ENCODE measurements at places on chromosomes 4 and X.

DNA sequence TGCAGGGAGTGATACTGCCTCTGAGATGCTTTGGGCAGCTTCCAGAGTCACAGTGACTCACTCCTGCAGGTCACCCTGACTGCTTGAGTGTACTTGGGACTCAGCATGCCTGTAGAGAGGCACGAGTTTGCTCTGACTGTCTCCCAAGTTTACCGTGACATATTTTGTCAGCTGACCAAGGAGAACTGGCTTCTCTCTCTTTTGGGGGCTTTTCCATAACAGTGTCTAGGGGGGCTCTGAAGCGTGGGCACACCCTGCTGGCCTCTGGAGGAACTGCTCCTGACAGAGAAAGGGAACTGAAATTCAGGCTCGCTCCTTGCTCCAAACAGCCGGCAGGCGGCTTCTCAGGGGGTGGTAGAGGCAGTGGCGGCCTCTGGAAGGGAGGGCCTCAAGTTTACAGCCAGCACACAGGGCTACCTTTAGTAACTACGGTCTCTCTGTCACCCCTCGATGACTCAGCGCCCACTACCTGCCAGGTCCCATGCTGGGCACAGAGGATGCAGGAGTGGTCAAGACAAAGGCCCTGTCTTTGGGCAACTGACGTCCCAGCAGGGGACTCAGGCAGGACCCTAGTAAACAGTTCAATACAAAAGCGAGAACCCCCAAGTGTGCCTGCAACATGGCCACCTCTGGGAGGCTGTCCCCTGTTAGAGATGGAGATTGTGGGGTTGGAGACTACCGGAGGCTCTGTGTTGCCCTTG is 17.8 kb downstream of the ZNF185 start:
- DNase-seq = no peak

- no peak for DNase-seq
These were observed 48.3 kb downstream of the ABLIM2 start for GRCh38 chr4:8110071-8110986.

DNA sequence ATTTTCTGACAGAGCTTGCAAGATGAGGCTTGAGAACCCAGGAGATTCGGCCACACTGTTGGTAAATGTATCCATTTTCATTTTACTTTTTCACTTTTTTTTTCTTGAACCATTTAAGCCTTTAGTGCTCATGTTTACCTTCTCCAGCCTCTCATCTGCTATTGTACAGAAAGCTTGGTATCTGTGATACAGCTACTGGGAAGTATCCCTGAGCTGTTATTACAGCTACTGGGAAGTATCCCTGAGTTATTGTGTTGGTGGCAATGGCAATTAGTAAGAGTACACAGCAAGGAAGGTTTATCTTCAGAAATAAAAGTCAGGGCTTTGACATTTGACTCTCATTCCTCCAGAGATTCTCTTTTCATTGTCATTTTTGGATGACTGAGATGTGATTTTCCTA is 11.8 kb downstream of the CTSO start:
- DNase-seq = no peak

DNA sequence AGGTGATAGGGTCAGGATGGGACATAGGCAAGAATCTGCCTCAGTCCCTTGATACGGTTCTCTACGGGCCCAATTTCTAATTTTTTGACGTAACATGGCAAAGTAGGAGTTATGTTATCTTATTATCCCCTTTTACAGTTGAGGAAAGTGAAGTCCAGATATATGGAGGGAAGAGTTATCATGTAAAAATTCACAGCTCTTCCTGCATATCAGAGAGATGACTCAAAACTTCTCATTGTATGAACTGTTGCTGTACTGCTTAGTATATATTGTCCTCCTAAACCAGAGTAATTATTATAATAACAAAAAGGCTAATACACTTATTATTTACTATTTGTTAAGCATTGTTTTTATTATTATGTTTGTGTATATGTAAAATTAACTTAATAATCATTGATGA is 260.5 kb upstream of the IGFBP7 start:
- no peak for DNase-seq

- no peak for DNase-seq
These were observed 9.3 kb downstream of the BST1 start for GRCh38 chr4:15712214-15712613.

GRCh38 chr4:36288731-36289426 is 7.5 kb downstream of the DTHD1 start:
- DNase-seq = no peak

DNA sequence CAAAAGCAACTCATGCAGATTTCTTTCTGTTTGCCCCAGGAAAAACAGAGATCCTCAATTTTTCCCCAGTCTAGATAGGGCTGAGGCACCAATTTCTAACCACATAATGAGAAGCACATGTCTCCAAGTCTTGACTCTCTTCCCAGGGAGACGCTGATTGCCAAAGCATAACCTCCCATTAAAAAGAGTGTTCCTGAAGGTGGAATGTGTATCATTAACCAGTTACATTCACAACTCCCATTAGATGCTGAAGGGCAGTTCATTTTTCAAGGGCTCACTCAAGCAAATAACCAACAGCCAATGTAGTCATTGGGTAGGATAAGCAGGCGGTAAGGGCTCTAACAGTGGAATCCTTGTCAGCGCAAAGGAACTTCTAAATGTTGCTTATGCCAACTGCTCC is 27.5 kb downstream of the TMEM47 start:
- DNase-seq = no peak

- no peak for DNase-seq
These were observed 13.6 kb downstream of the TKTL1 start for GRCh38 chrX:154309041-154309775.

DNA sequence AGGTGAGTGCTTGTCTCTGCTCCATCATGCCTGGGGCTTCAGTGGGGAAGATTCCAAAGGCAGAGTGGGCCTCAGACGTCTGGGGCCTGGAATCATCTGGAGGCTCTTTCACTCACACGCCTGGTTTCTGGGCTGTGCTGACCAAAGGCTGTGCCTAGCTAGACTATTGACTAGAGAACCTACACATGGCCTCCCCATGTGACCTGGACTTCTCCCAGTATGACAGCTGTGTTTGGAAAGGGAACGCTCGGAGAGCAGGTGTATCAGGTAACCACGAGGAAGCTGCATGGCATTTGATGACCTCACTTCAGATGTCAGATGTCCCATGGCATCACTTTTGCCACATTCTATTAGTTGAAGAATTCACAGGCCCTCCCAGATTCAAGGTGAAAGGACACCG is 51.0 kb downstream of the ADGRL3 start:
- no peak for DNase-seq

DNA sequence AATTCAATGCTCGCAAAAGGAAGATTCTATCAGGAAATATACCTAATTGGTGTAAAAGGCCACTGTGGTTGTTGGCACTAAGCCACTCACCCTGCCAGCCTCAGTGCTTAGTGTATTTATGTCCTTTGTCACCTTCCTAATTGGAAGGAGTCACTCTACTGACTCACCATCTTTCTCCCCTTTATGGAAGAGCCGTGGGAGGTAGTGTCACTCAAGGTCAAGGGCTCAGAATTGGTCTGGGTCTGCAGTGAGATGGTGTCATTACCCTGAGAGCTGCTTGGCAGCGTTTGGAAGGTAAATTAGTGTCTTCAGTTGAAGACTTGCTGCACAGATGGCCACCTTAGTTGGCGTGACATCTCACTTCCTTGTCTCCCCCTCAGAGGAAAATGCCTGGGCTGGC is 41.7 kb upstream of the CDKN2AIP start:
- DNase-seq = no peak

Data from NCI-H1105 (cell line).